Activated CD4-positive, alpha-beta T cell treated with anti-CD3 and anti-CD28 coated beads for 4 hours (primary cell): ENCODE measurements at places on chromosomes 13 and 19.
A peak's percentile ranks its signal among the peaks of the same experiment; 100 is the strongest.

GRCh38 chr19:12983542-12984142, 11.6 kb upstream of the NFIX start:
- DNase-seq = peak; percentile 80

DNA sequence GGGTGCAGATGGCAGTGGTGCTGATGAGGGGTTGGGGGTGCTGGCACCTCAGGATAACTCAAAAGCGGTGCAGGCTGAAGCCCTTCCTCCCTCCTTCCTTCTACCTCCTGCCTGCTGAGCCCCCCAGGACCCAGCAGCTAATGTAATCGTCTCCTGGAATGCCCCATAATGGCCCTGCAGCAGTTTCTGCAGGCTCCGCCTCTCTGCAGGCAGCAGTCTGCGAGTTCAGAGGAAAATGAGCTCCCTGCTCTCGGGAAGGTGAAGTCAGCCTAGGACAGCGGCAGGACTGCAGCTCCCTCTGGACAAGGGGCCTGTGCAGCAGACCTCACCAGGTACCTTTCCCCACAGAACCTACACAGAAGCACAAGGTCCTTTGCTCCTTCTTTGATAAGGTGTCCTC, 130.9 kb downstream of the ZDHHC20 start:
- no peak for DNase-seq

GRCh38 chr19:36707134-36707533, 19.7 kb downstream of the ZNF567 start:
- DNase-seq = no peak

DNA sequence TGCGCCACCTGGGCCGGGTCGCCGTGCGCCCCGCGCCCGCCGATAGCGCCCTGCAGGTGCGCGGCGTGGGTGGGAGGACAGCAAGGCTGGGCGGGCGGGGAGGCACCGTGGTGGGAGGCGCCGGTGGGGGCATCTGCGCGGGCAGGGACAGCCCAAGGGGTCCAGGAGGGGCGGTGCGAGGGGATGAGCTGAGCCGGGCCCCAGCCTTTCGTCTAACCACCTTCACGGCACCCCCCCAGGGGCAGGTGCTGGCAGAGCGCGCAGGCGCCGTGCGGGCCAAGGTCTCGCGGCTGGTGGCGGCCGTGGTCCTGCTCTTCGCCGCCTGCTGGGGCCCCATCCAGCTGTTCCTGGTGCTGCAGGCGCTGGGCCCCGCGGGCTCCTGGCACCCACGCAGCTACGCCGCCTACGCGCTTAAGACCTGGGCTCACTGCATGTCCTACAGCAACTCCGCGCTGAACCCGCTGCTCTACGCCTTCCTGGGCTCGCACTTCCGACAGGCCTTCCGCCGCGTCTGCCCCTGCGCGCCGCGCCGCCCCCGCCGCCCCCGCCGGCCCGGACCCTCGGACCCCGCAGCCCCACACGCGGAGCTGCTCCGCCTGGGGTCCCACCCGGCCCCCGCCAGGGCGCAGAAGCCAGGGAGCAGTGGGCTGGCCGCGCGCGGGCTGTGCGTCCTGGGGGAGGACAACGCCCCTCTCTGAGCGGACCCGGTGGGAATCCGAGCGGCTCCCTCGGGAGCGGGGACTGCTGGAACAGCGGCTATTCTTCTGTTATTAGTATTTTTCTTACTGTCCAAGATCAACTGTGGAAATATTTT, 3.1 kb downstream of the KISS1R start:
- peak; percentile 68 for DNase-seq

DNA sequence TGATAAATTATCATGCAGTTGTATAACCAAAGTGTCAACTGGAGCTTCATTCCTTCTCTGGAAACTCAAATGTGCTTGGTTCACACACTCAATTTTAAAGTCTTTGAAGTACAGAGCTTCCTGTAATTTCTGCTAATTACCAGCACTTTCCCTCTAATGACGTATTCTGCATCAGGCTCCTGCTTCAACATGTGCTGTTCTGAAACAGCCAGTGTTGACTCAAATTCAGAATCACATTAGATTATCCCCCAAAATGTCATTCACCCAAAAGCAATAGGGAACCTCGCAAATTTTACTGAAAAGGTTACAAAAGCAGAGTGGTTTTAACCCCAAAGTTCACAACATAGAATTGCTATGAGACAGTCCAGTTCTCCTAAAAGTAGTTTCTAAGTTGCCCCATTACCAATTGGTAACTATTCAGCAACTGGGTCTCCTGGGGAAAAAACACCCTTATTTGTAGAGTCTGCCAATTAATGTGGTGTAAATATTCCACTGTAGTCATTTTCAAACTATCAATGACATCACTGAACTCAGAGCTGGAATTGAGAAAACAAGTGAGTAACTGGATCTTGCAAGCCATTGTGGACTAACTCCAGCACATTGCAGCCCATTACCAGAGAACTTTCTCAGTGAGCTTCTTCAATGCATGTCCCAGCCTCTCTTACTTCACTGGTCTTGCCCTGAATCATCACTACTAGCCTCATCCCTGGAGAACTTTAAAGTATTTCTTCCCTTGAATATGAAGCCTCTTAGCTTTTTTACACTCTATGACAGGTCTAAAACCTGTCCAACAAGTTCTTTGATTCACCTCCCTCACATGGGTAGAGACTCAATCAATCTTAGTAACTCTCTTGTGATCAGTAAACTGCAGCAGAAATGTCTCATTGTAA, 955.4 kb downstream of the EFNB2 start:
- DNase-seq = no peak

- peak; percentile 6 for DNase-seq
These were observed 10.1 kb upstream of the TPRX2 start for GRCh38 chr19:47848823-47849473.

DNA sequence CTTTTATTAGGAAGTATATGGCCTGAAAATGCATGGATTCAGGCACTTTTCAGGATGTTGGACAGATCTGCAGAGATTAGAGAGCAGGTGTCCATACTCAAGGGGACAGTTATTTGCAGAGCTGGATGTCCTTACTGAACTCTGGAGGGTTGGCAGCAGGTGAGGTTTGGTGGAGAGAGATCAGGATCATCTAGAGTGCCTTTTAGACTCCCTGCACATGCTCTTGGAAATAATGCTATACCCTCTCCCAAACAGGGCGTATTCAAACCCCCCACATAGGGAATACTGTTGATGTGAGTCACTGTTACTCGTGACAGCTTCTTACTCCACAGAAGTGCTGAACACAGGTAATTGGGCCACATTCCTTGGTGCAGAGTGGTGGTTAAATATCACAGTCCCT, 725.7 kb upstream of the SGCG start:
- no peak for DNase-seq

DNA sequence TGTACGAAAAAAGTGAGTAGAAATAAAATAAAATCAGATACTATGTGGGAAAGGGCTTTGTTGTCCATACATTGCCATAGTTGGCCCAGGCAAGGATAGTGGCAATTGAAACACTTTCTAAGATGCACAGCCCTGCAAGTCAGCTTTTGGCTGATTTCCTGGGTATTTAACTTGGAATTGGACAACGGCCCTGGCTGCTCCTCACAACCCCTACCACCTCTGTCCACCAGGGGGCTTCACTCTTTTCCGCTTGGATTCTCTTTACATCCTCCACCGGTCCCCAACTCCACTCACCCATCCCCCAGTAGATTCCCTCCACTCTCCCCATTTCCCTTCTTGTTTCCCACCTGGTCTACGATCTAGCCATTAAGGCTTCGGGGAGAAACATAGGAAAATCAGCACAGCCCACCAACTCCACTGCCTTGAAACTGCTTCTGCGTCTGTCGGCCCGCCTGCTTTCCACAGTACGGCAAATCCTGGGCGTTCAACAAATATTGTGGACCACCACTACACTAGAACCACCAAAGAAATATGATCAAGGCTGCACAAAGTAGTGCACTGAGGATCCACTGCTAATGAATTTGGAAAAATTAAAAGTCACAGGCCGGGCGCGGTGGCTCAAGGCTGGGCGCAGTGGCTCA, 48.6 kb upstream of the GTF3A start:
- DNase-seq = peak; percentile 46

DNA sequence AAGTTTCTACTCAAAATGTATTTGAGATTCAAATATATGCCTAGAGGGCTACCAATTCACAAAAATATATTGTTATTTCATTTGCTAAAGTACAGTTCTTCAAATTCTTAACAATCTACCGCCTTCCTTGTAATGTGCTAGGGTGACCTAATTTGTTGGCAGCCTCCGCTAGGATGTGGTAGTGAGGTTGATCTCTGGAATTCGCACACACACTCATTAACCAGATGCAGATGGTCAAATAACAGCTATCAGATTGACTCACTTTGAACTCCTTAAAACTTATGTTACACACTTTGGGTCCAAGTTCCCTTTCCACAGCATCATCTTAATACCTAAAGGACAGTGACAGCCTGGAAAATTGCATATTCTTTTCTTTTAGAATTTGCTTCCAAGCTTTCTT, 367.3 kb downstream of the DCT start:
- DNase-seq = no peak
